ENCODE measurements at places on chromosomes 1 and 21.

GRCh38 chr1:36408479-36408878 lies 10.8 kb upstream of the LSM10 start:
- DNase-seq = no peak

DNA sequence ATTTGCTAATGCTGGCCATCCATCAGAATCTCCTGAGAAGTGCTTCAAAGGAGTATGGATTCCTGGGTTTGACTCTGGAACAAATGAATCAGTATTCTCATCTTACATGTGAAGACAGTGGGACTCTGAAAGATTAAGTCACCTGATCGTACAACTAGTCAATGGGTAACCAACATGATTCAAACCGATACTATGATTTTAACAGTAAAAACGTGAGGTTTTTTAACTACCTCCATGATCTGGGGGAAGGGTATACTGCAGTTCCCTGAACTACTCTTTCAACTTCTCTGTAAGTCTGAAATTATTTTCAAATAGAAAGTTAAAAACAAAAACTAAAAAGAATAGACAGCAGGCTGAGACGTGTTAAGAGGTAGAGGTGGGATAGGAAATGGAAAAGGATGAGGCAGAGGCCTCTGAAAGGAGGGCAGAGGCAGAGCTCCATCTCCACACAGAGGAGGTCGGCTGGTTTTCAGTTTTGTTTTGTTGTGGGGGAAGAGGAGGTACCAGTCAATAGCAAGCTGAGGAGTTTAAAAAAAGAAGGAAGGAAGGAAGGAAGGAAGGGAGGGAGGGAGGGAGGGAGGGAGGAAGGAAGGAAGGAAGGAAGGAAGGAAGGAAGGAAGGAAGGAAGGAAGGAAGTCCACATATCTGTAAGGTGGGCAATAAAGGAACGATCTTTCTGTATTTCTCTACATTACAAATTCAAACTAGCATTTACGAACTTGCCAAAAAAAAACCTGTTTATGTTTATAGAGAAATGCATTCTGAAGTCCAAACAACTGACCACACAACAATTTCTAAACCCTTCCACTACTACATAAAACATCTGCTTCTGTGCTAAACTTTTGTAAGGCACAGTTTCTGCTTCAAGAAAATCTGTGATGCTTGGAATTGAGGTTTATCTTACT lies 213.1 kb downstream of the RERE start:
- DNase-seq = no peak

DNA sequence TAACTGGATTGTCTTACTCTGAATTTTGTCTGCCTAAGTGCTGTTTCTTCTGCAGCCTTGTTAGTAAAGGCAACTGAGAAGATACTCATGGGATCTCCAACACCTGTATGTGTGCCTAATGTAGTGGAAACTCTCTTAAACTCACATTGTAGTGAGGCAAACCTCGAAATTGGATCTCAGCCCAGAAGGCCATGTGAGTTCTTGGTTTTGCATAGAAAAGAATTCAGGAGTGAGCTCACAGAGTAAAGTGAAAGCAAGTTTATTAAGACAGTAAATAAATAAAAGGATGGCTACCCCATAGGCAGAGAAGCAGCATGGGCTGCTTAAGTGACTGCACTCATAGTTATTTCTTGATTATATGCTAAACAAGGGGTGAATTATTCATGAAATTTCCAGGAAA lies 1344.7 kb downstream of the NCAM2 start:
- no peak for DNase-seq

GRCh38 chr1:168551688-168552087 lies 7.9 kb upstream of the XCL2 start:
- no peak for DNase-seq

DNA sequence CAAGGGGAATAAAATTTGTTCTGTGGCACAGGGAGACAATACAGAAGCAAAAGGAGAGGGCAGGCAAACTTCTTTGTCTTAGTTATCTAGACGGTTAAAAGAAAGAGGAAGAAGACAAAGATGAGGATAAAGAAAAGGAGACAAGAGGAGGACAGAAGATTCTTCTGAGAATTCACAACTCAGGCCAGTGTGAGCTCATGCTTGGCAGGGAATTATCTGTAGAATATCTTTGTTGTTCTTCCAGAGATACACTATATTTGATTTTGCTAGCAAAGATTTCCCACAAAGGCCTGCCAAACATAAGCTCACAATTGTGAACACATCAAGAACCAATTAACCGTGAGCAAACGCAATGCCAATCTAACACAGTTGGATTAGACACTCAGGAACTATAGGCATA lies 21.4 kb downstream of the SLC16A1 start:
- no peak for DNase-seq

- DNase-seq = no peak
Measured at GRCh38 chr1:56496821-56497772, 82.3 kb downstream of the PLPP3 start.

- DNase-seq = no peak
Measured at GRCh38 chr1:218421531-218421930, 76.4 kb downstream of the TGFB2 start.

DNA sequence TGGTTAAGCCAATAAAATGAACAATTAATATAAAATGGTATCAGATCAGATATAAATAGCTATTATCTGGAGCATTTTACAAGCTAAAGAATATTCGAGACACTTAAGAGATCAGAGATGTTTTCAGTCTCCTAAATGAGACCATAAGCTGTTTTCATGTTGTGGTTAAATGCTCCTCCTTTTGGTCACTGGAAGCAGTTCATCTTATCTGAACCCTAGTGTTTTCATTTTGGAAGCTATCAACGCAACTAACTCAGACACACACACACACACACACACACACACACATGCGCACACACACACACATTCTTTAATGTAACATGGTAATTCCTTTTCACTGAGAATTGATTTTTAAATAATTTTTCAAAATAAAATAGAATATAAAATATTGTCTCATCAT lies 10.0 kb upstream of the LRRC8C start:
- no peak for DNase-seq

DNA sequence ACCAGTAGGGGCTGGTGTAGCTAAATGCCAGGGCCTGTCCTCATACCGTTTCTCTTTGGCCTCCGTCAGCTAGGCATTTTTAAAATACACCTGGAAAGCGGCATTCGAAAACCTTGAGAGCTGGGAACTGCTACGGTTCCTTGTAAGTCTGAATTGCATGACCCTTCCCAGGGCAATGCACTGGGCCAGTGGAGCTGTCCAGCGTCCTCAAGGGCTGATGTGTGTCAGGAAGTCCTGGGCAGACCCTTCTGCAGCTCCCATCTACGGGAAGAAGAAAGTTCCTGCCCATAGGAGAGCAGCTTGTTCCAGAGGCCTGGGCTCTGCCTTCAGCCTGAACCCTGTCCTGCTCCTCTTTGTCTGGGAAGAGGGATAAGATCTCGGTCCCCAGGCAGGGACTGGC lies 34.1 kb downstream of the UBASH3A start:
- no peak for DNase-seq

DNA sequence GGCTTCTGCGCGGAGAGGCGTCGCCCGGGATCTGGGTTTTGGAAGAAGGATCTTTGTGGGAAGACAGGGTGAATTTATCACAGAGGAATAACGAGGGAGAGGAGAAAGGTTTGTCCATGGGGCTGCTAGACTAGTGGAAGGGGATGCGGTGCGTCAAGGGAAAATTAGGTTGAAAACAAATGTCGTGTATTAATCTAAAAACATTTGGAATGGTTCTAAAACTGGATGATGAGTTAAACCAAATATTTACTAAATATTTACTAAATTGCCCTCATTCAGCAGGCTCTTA lies 647 bp downstream of the RO60 start:
- DNase-seq = no peak

DNA sequence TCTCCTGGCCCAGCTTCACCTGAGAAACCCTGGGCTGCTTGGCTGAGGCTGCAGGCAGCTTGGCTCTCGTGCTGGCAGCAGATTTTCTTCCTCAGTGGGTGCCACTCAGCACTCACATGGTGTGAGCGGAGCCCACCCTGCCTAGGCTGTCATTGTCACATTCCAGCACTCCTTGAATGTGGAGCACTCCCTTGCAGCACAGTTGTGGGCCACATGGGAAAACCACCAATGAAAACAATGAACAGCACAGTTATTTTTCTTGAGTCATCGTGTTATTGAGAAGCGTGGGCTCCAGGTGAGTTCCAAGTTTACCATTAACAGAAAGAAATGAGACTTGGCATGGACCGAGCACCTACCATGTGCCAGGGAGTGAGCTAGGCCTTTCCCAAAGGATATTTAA lies 27.2 kb upstream of the TRIM67 start:
- no peak for DNase-seq

DNA sequence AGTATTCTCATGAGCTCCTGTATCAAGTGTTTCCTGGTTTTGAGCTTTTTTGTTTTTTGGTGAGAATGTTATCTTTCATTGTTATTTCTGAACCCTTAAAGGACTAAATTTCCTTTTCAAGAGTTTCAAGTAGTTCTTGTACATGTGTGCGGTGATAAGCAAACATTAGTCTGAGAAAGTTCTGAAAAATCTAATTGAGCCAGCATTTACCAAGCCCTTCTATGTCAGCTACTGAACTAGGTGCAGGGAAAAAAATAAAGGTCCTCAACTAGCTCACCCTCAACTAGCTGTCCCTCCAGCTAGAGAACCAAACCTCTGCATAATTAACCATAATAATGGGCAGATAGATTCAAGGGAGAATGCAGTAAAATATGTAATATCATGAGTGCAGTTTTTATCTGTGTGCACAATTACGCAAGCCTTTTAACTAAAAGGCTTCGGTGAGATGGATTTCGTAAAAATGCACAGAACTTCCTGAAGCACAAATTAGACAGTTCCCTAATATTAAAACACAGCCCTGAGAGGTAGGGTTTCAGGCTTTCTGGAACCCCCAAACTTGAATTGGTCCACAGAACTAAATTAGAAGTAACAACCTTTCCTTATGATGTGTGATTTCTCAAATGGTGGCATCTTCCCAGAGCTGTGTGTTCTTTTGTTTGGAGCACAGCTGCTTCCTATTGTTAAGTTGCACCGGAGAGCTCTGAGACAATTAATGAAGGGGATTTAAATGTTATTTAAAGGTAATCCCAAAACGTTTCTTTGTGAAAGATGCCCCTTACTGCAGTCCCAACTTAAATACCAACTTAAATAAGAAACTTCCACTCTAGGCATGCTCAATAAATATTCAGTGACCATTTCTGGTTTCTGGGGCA lies 165.8 kb downstream of the NFIA start:
- DNase-seq = no peak

DNA sequence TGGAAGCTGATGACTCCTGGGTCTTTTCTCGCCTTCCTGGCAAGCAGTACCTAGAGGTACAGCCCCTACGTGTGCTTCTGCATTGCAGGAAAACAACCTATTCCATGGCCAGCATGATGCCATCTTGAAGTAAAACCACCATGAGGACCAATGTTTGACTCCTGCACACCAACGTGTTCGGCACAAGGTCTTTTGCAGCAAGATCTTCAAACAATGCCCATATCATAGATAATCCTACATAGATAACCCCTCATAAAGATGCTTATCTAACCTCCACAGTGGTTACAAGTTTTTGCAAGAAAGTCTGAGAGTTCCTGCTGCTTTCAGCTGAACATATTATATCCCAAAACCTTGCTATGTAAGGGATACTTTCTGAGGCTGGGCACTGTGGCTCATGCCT lies 141.1 kb upstream of the MAP1LC3C start:
- DNase-seq = no peak

DNA sequence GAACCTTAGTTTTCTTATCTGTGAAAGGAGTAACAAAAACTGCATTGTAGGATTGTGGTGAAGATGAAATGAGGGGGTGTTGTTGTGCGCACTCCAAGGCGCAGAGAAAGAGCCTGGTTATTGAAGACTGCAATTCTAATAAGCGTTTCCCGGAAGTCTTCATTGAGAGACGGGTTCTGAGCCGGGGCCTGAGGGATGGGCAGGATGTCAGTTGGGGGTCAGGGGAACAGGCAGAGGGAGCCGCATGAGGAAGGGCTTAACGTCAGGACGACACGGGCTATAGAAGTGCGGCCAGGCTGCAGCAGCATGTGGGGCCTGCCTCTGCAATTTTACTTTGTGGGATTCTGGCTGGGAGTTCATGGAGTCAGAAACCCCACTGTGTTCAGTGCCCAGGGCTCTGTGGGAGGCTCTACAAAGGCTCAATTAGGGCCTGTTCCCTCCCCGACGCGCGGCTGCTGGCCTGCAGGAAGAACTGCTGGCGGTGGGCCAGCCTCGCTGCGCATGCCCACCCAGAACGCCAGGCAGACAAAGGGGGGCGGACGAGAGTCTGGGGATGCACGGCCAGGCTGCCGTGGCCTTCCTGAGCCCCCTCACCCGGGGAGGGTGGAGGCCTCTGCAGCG lies 20.7 kb downstream of the TRIM62 start:
- no peak for DNase-seq

DNA sequence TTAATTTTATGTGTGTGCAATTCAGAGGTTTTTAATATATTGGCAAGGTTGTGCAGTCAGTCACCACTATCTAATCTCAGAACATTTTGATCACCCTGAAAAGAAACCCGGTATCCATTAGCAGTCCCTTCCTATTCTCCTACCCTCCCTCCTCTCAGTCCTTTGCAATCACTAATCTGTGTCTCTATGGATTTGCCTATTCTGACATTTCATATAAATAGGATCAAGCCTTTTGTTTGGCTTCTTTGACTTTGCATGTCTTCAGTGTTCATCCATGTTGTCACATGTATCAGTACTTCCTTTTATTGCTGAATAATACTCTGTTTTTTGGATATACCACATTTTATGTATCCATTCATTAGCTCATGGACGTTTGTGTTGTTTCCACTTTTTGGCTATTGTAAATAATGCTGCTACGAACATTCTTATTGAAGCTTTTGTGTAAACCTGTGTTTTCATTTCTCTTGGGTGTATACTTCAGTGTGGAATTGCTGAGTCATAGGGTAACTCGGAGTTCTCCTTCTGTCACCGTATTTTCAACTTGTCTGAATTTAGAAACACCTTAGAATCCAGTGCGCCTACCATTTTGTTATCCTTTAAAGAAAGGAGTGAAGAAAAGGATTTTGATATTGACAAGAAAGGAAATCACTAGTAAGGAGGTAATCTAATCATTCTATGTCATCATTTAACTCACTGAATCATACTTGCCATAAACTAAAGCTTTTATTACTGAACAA lies 3.4 kb downstream of the CEP85 start:
- DNase-seq = no peak

DNA sequence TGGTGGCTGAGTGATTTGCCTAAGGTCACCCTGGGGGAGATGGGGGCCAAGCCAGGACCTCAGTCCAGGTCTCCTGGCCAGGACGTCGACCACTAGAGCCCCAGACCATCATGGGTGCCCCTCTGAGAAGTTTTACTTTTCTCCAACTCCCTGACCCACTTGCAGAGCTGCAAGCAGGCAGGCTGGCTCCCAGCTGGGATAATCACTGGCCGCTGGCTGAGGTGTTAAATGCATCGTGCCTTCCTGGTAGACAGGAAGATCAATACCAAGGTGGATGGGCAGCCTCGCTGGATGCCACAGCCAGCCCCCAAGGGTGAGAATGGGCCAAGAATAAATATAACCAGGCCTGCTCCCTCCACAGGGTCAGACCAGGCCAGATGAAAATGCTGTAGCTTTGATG lies 106.2 kb downstream of the EPHB2 start:
- DNase-seq = no peak
